ENCODE measurements at places on chromosomes 6 and 20.

DNA sequence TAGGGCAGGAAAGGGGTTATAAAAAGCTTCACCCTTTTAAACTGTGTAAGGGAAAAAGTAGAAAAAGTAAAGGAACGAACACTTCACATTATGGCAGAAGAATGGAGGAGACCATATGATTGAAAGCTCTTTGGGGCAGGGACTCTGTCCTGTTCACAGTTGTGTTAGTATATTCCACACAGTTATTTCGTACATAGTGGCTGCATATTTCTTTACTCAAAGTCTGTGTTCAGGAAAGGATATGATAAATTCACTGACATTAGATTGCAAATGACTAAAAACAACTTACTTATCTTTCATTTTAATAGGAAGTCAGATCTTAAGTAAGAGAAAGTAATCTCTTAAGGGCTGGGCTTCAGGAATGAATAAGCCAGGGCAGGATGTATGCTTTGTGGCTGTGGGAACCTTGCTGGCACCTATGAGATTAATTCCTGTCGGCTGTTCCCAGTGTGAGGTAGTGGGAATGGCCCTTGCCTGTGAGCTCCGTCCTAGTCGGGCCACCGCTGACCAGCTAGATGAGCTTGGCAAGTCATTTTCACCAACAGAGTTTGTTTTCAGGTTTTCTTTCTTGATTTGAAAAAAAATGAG is 11.2 kb downstream of the PPP1R14C start:
- DNase-seq: no peak

DNA sequence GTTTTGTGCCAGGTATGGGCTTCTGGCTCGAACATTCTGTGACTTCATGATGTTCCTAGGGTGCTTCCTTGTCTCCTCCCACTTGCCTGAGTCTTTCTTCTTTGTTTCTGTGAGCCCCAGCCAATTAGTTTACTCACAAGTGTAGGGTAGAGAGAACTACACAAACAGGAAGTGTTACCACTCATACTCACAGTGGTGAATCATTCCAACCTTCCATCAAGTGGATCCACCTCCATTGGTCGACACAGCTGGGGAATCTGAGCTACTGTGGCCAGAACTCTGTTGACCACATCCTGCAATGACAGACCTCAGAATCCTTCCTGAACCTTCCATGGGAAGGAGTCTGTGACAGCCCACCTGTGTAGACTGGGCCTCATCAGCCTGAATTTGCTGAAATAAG is 76.8 kb downstream of the UNC5CL start:
- peak; percentile 85 for DNase-seq

GRCh38 chr6:22068561-22069305 is 228.1 kb downstream of the PRL start:
- no peak for DNase-seq

- DNase-seq: peak; percentile 73
Measured at GRCh38 chr6:13538084-13538483, 36.3 kb upstream of the SIRT5 start.

- DNase-seq: no peak
Measured at GRCh38 chr6:11878029-11878428, 99.4 kb upstream of the ADTRP start.

GRCh38 chr6:34025861-34026260 is 120.0 kb downstream of the GRM4 start:
- DNase-seq: no peak

DNA sequence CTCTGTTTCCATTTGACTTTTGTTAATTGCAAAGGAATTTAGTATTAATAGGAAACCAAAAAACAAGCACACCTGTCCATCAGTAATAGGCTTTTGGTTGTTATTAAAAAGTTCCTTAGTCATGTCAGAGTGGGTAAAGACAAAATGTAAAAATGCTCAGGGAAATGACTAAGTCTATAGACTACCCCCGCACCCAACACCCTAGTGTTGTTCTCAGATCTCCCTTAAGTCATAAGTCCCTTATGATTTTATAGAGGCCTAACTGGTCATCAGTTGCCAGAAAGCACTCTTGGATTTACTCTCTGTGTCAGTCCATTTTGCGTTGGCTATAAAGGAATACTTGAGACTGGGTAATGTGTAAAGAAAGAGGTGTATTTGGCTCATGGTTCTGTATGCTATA is 52.8 kb downstream of the MAP3K4 start:
- no peak for DNase-seq
